ENCODE measurements at places on chromosomes 12 and 14.

DNA sequence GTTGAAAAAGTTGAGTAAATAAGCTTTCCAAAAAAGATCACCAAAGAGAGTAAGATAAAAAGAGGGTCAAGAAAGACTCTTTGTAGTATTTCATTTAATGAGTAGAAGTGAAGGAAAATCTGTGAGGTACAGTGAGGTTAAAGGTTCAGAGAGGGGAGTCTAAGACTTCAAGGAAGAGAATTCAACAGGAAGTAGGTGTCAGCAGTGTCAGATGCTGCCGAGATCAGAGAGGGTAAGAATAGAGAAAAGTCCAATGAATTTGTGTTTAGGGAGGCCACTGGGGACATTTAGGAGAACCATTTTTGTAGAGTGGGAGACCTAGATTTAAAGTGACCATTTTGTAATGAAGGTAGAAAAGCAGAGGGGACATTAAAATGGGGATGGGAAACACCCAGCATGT lies 71.6 kb upstream of the KRAS start:
- no peak for DNase-seq

DNA sequence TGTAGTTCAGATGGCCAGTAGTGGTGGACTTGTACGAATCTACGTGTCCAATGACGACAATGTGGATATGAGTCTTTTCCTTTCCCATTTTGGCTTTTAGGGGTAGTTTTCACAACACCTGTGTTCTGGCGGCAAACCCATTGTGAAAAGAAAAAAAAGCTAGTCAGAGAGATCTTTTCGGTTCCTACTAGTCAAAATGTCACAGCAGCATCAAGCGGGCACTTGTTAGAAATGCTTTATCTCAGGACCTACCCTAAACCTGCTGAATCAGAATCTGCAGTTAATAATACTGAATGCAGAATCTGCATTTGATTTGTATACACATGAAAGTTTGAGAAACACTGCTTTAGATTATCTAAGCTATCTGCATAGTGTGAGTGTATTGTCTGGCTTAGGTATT lies 18.3 kb downstream of the AEBP2 start:
- DNase-seq, result no peak

DNA sequence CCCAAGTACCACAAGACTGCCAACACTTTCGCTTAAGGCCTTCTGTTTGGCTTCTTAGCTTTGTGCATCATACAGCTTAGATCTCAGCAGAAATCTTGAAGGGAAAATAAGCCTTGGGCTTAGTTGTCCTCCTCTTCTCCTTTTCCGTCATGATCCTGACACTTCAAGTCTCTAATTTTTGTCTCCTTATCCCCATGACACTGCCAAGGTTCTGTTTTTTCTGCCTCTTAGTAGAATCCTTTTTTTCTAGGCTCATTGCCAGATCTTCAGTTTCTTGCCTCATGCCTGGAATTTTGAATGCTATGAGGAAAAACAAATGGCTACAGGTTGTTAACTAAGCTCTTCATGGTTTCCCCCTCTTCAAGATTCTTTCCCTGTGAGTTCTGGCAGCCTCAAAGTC lies 450.4 kb downstream of the LRFN5 start:
- no peak for DNase-seq

- no peak for DNase-seq
These were observed 84.0 kb upstream of the GSC start for GRCh38 chr14:94853920-94854319.

DNA sequence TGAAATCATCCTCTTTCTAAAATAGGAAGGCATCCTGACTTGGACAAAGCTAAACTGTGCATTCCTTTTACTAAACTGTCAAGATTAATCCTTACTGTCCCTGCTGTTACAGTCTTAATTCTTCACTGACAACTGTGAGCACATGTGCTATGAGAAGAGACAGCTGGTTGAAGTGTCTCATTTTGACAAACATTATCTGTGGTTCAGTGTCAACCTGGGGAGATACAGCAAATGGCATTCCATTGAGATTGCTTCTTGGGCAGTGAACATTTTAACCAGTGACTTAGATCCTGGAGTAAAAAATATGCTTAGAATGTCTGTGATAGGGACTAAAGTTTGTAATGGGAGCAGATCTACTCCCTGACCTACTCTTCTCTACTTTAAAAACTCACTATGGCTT lies 552.6 kb upstream of the ATP2B1 start:
- no peak for DNase-seq

- DNase-seq, result no peak
These were observed 163.7 kb upstream of the RPH3A start for GRCh38 chr12:112627851-112628250.

GRCh38 chr14:67516676-67517075 lies 16.4 kb upstream of the PLEKHH1 start:
- no peak for DNase-seq

DNA sequence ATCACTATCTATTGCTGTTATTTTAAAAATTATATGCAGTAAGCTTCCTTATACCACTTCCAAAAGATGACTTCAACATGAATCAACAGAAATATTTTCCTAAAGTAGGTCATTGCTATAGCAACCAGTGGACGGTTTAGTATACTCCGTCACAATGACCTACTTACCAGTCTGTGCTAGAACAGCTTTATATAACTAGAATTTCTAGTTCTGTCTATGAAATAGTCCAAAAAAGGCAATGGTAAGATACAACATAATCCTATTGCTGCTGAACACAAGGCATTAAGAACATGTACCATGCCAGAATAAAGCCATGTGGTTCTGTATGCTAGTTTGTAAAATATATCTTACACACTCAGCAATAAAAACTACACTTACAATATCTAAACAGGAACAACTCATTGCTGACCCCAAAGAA lies 40.7 kb upstream of the MTERF2 start:
- DNase-seq, result peak; percentile 72

DNA sequence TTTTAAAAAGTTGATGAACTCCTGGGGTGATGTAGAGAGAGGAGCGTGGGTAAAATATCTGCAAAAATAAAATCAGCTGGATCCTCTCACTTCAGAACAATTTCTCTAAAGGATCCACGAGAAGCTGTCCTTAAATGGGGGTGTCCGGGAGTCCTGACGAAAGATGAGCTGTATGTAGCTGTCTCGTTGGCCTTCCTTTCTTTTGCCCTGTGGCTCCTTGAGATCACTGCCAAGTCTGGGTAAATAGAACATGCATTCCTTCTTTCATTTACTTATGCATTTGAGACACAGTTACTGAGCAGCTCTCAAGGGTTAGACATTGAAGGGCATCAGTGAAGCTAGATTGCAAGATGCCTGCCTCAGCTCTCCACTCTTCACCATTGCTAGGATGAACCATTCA lies 35.2 kb upstream of the TXNRD1 start:
- no peak for DNase-seq

- no peak for DNase-seq
These were observed 4.3 kb upstream of the PGF start for GRCh38 chr14:74959596-74960180.

- DNase-seq, result no peak
These were observed 79.3 kb downstream of the PPP2R5C start for GRCh38 chr14:101840649-101841369.

DNA sequence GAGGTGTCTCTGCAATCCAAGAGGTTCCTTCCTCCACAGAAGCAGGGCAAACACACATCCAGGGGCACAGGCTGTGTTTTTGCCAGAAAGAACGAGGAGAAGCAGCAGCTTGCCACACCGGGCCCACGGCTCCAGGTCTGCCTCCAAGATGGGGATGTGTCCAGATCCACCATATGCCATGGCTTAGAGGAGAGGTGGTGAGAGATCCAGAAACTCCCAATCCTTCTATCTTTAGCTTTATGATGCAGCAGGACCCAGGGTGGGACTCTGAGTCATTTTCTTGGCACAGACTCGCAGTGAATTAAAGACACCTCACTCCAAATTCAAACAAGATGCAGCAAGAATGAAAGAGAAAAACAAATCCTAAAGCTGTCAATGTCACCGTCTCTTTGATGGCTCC lies 481.4 kb upstream of the TMEM132C start:
- no peak for DNase-seq

- DNase-seq, result peak; percentile 29
These were observed 1.2 kb downstream of the SRGAP1 start for GRCh38 chr12:63845726-63846125.

- DNase-seq, result no peak
These were observed 81.3 kb upstream of the RIC8B start for GRCh38 chr12:106692896-106693820.

DNA sequence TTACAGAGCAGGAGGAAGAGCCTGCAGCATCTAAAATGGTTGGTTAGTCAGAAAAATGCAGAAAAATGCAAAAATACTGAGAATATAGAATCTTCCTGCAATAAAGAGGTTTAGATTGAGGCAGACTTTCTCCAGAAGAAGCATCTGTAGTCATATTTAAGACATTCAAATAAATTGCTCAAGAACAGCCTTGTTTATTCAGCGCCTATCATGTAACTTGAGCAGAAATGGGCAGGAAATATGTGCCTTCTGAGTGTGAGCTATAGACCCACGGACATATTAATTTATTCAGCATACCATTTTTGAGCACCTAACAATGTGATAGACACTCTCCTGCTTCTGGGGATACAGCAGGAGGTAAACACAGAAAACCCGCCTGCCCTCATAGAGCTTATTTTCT lies 102.0 kb upstream of the HIF1A start:
- no peak for DNase-seq

GRCh38 chr14:105420101-105420973 lies 710 bp downstream of the MTA1 start:
- no peak for DNase-seq

DNA sequence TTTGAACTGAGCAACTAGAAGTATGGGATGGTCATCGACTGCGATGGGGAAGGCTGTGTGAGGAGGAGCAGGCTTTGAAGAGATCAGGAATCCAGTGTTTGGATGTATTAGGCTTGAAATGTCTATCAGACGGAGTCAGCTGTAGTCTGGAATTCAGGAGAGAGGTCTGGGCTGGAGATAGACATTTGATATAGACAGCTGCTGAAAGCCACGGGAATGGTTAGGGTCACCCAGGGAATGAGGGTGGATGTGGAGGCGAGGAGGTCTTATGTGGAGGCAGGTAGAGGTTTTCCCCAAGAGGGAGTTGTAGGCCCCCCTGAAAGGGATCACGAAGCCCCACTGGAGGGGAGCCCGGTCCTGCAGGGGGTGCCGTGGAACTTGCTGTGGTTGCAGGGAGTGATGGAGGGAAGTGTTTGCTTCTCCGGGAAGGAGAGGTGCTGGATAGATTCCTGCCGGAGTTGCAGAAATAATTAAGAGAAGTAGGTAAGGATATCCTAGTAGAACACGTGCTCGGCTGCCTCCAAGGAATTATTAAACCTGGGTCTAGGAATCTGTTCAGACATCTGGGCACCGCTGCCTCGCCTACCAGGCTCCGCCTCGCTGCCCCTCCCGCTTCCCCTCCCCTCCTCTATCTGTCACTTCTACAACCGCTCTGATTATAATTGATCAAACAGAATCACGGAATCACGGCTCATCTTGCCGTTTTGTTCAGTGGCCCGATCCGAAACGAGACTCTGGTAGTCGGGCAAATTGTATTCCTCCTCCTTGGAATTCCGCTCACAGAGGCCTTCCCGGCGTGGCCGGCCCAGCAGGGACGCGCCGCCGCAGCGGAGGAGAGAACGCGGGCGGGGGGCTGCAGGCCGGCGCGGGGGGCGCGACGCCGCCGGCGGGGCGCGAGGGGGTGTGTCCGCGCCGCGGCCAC lies 826 bp upstream of the CACNA1C start:
- DNase-seq, result peak; percentile 29

DNA sequence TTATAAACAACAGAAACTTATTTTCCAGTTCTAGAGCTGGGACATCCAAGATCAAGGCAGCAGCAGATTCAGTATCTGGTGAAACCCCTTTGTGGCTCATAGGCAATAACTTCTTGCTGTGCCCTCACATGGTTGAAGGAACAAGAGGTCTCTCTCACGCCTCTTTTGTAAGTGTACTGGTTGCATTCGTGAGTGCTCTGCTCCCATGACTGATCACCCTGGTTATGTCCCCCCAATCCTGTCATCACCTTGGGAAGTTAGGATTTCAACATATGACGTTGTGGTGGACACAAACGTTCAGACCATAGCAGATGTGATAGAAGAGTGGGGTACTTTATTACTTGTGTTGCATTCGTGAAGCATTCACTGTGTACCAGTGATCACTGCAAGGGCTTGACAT lies 184.0 kb downstream of the SRGAP1 start:
- no peak for DNase-seq

GRCh38 chr14:20219033-20219432 lies 4.5 kb upstream of the OR11H6 start:
- DNase-seq, result no peak

- no peak for DNase-seq
These were observed 56.1 kb downstream of the BTG1 start for GRCh38 chr12:92089559-92089958.

- DNase-seq, result peak; percentile 76
These were observed 30.2 kb downstream of the CACNA1C start for GRCh38 chr12:2083008-2083407.

- DNase-seq, result peak; percentile 67
These were observed 54.7 kb downstream of the PLEKHG3 start for GRCh38 chr14:64758691-64759554.

DNA sequence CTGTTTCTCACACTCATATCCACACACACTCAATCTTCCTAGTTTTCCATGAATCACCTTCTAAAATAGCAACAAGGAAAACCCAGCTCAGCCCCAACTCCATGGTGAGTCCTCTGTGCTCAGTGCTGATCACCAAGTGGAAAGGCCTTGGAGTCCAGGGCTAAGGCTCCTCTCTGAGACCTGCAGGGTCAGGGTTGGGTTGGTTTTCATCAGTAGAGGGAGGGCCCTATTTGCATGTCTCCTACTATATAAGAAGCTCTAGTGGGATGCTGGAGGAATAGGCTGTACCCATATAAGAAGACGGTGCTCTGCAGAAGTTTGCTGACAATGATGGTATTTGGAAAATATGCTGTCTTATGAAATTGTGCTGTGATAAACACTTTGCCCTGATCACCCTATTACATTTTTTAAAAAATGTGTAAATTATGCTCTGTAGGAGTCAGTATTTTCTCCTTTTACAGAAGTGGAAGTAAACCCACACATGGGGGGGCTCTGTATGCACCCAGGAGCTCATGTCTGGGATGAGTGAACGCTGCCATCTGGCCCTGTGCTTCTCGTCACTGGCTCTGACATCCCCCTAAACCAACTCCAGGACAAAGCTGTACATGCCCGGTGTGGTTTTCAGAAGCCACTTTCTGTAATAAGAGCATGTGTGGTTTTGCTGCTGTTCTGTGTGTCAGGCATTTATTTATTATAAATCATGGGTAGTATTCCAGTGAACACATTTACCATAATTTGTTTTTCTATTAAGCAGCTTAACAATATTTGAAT lies 536.3 kb downstream of the TMEM121 start:
- no peak for DNase-seq

All from NCI-H1092 treated with DMSO at 0.1 percent for 48 hours (cell line).